Stimulated activated CD8-positive, alpha-beta memory T cell treated with anti-CD3 and anti-CD28 coated beads, Interleukin-4, amount 100 ng/mL, for 1 hour (primary cell): ENCODE measurements at places on chromosomes 16 and 17.

GRCh38 chr16:58049232-58050185 is 24.0 kb downstream of the MMP15 start:
- DNase-seq, result no peak

GRCh38 chr16:66824006-66824405 is 6.8 kb downstream of the NAE1 start:
- no peak for DNase-seq

DNA sequence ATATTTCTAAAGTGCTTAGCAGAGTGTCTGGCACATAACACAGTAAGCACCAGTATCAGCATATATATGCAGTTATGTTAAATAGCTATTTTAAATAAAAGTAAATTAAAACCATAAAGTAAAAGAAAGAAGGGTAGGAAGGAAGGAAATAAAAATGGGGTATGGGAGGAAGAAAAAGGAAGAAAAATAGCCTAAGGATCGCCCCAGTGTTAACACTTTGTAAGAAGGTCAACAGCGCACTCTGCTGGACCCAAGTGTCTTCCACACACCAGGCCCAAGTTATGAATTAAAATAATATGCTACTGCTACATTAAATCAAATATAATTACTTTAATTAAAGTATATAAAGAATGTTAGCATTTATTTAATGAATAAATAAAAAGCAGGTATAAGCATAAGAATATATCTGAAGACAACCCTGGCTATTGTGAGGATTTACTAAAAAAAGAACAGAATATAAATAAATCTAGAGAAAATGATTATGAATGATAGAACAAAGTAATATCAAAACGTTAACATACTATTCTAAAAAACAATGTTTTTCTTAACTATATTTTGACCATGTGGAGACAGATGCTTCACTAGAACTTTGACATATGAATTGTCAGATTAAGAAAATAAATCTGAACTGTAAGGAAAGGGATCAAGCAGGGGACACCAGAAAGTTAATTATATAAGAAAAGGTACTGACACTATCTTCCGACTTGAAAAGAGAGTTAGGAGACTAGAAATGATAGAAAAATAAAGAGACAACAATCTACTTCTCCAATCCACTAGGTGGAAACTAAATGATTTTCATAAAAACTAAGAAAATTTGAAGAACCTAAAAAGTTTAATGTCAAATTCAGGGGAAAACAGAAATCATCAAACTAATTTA is 25.9 kb downstream of the BRIP1 start:
- peak; percentile 2 for DNase-seq

GRCh38 chr17:33745047-33745760 is 452.1 kb upstream of the ASIC2 start:
- DNase-seq, result no peak

DNA sequence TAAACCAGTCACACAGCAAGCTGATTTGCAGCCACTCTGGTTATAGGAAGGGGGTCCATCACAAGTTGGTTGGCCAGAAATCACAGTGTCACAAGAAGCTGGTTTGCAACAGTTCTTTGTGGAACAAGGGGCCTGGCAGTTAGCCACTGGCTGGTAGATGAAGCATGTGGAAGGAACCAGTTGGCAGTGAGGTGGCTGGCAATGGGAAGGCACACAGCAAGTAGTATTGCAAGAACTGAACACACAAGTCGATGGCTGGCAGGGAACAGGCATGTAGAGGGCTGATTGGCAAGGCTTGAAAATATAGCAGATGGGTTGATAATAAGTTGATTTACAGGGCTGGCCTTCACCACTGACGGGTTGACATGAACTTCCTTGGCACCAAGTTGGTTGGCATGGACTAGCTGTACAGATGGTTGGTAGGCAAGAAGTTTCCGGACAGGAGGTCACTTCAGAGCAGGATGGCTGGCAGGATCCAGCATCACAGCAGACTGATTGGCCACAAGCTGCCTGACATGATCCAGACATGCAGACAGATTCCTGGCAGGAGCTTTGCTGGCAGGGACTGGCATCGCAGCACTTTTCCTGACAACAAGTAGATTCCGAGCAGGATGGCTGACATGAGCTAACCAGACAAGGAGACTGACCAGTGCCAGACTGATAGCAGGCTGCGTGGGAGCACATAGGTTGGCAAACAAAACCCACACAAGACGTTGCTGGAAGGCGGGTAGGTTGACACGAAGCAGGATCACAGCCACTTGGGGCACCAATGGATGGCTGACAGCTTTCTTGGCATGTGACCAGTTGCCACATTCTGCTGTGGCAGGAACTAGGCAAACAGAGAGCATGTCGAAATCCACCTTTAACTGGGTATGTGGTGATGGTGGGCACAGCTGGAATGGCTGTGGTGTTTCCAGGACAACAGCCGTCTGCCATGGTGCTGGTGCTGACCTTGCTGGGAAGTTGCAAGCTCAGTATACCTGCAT is at the start of gene KRTAP29-1:
Gene KRTAP29-1, minus strand, starts transcription at position 936 of the 986 bp plus-strand sequence. Its CDS starts 0 bp downstream, at position 936.
- no peak for DNase-seq

- peak; percentile 20 for DNase-seq
Measured at GRCh38 chr16:56356276-56357240, 68.8 kb downstream of the AMFR start.

GRCh38 chr16:88561485-88562359 is 8.5 kb upstream of the ZC3H18 start:
- DNase-seq, result peak; percentile 27

GRCh38 chr17:70609566-70609965 is 440.2 kb downstream of the KCNJ2 start:
- DNase-seq, result no peak

DNA sequence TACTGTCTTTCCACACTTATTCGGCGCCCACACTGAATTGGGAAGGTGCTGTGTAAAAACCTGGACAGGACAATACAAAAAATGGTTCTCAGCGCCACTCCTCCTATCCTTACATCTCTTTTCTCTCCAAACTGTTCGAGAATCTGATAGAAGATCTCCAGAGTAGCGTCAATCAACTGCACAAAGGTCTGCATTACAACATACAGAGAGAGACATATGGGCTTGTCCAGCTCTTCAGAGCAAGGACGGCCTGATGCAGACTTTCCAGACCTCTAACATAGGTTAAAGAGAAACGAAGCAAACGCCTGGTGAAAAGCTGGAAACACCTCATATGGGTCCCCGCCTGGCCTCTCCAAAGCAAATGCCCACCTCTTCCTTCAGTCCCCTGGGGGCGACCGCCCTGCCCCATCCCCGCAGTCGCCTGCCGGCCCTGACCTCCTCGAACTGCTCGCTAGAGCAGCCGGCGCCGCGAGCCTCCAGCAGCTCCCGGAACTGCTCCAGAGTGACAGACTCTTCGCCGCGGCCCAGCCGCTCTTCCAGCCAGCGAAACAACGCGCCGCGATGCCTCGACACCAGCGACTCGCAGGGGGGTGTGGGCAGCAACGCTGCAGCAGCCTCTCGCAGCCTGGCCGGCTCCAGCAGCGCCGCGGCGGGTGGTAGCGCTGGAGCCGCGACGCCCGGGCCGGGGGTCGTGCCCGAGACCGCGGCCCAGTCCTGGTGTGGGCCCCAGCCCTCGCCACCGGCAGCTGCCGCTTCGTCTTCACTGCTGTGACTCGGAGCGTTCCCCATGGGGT is 526 bp downstream of the ZZEF1 start:
- DNase-seq, result peak; percentile 5

- DNase-seq, result no peak
Measured at GRCh38 chr17:68516732-68517131, 4.5 kb downstream of the PRKAR1A start.

DNA sequence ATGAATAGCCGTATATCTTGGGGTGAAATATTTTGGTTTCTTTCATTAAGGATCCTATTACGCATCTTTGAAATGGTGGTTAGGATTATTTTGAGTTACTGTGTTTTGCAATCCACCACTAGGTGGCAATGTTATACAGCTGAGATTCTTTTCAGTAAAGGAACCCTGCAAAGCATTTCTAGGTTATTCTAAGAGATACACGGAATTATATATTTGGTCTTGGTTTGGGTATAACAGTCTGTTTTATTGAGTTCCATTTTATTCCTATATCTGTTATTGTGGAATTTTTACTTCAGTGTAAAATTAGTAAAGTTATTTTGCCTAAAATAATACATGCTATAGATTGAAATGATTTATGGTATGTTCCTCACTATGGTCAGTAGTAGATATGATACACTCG is 62.9 kb upstream of the CPHXL start:
- DNase-seq, result no peak

DNA sequence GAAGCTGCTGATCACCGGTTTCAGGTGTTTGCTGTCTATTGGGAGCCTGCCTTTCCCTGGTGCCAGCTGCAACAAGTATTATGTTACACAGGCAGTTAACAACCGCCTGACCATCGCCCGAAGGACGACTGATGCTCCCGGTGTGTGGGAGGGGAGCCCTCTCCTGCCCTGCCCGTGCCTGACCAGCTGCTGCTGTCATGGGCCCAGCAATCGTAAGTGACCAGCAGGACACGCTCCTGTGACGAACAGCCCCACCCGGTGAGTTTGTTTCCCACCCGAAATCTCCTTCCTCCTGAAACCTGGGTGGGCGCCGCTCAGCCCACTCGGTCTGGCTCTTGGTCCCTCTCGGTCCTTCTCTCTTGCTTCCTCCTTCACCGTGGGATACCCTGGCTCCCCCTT is 17.9 kb upstream of the UBE2I start:
- DNase-seq, result no peak

- DNase-seq, result no peak
Measured at GRCh38 chr17:71472809-71473789, 647.7 kb upstream of the SOX9 start.

GRCh38 chr16:68229431-68230175 is 6.3 kb downstream of the ESRP2 start:
- no peak for DNase-seq

DNA sequence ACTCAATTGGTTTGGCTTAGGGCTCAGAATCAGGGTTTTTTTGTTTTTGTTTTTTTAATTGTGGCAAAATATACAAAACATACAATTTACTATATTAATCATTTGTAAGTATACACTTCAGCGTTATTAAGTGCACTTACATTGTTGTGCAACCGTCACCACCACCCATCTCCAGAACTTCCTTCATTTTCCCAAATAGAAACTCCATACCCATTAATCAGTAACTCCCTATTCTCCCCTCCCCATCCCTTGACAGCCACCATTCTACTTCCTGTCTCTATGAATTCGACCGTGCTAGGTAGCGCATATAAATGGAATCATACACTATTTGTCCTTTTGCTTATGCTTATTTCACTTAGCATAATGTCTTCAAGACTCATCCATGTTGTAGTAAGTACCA is 45.2 kb upstream of the DHX40 start:
- no peak for DNase-seq

DNA sequence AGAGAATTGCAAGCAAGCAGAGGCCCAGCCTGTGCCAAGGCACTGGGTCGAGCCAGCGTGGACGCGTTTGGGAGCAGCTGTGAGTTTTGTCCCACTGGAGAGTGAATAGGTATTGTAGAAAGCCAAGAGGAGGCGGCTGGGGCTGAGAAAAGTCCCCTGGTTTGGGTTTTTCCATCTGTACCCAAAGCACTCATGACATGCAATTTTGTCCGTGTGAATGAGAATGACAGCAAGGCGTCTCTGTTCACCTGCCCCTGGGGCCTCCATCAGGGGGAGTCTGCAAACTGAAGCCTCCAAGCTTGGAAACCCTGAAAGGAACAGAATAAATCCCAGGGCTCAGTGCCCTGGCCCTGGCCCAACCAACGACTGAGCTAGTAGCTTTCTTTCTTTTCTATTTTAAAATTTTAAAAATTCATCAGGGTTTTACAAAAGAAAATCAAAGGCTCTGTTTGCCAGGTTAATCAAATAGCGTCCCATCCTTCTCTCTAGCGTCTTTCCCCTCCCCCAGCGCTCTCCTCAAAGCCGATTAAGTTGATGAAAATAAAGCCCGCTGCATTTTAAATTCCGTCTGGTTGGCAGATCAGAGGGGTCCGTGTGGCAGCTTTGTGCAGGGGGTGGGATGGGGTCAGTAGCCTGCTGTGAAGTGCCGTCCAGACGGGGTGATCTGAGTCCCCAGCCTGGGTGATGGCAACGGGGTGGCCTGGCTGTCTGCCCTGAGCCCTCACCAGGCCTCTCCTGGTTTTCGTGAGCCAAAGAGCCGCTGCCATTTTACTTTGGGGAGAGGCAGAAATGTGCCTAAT is 171.0 kb downstream of the KATNIP start:
- DNase-seq, result no peak

DNA sequence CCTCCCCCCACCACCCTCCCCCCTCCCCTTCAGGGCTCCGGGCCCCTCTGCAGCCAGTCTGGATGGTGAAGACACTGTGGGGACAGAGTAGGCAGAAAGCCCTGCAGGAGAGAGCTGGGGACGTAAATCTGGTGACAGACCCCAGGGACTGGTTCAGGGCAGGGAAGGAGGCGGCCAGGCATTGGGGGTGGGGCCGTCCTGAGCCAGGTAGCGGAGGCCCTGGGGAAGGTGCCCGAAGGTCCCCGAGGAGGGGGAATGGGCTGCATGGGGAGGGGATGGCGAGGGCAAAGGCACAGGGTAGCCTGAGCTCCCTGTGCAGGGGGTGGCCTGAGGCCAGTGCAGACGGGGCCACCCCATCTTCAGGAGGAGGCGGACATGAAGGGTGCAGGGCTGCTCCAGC is 26.3 kb upstream of the CACNA1H start:
- DNase-seq, result no peak

- DNase-seq, result no peak
Measured at GRCh38 chr16:24535827-24536226, 3.5 kb upstream of the RBBP6 start.

DNA sequence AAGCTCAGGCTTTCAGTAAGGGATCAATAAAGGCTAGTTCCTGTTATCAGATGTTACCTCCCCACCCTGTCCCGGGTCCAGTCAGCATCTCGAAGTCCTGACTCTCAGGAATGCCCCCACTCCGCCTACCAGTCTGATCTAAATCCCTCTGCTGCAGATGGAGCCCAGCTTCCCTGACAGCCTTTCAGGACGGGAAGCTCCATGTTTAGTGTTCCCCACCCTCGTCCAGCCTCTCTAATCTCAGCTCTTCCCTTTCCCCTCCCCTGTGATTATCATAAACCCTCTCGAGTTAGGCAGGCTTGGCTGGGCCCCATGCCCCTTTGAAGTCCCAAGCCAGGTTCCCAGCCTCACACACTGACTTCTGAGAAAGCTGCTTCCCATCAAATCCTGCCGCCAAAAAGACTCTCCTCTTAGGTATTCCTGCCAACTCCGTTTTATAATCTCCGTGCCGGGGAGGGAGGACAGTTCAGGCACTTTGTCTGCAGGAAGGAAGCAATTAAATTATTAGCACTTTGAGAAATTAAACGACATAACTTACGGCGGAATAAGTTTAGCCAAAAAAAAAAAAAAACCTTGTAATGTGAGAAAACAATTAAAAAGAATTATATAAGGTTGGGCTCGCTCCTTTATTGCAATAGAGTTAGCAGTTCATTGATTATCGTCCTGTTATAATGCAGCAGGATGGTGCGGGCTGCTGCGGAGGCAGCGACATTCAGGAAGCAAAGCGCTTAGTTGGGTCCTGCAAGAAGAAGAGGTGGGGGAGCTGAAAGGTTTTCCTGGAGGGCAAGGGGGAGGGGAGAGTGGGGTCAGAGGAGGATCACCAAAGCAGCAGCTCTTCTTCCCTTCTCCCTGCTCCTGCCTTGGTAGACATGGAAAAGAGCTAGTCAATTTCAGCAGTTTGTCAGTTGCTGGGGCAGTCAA is 16.8 kb upstream of the ETV4 start:
- DNase-seq, result no peak
